Fibroblast of skin of right quadriceps (primary cell): ENCODE measurements at places on chromosomes 7 and 10.

GRCh38 chr7:155398944-155399343 is 59.0 kb upstream of the EN2 start:
- DNase-seq, result no peak

DNA sequence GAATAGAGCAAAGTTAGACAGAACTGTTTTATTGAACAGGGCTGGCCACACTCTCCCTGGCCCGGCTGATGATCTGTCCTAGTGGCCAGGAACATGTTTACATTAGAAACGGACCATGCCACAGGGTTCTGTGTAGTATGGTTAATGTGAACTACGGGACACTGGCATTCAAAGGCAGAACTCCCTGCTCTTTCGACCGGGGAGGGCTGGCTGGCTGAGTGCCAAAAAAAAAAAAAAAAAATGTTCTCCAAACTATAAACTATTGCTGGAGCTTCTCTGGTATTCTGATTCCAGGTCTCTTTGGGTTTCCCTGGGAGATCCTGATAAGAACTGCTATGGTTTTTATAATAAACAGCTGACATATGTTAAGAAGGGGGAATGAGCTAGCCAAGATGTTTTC is 1262.6 kb upstream of the SORCS1 start:
- no peak for DNase-seq

DNA sequence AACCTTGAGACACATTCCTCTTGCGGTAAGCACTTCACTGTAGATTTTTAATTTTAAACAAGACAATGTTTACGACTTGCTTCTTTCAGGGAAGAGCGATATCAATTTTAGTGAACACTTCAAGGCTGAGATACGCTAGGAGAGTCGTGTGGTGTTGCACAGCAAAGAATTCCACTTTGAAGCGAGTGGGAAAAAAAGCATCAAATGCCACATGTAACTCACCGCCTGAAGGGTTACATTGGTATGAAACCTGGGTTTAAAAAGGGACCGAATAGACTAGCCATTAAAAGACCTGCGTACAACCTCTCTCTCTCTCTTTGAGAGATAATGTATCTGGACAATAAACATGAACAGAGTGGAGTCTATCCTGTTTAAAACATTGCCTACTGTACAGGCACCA is 68.8 kb upstream of the ATRNL1 start:
- DNase-seq, result no peak

DNA sequence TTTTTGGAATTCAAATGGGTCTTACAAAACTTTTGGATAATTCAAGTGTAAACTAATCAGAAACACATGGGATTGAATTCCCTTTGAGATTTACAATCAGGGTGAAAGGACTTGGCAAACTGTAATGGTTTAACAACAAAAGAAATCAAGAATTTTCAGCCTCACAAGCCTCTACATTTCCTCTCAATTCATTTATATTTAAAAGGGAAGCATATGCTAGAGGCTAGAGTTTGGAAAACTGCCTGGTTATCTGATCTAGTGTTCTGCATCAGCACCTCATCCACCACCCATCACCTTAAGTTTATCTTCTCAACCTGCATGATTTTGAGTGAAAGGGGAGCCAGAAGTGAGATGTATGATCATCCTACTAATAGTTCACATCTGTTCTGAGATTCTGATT is 120.7 kb downstream of the TES start:
- DNase-seq, result peak; percentile 90

DNA sequence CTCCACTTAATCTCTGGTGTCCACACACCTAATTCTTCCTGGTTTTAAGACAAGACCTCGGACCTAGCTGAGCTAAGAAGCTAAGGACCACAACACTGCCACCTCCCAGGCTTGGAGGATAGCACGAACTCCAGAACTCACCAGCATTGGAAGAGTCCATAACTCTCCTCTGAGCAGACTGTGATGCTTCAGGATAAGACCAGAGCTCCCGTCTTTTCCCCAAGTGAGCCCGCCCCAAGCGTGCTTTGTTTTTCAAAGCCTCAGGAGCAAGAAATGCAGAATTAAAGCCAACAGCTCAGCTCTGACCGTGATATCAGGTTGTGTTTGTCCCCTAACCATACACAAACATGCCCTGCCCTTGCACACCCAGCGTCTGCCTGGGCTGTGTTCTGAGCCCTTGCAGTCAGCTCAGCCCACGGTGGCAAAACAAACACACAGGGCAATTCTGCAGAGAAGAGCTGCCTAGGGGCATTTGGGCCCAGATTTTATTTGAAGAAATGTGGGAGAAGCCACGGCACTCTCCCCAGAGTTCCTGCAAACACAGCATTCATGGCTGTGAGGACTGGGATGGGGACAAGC is 145.4 kb downstream of the WDR11 start:
- DNase-seq, result no peak

DNA sequence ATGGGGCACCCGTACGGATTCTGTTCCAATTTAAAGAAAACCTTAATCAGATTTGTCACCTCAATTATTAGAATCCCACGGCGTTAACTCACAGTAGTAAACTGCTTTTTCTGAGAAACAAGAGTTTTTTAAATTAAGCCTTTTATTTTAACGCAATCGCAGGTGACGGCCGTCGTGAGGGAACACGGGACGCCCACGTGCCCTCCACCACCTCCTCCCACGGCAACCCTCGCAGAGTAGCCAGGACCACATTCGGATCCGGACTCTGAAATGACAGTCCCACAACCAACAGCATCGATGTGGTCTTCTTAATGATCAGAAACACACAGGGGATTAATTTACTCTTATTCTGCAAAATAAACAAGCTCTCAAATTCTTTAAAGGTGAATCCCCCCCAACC is 22.0 kb upstream of the GPR146 start:
- DNase-seq, result no peak

GRCh38 chr7:43516581-43517342 is 66.1 kb upstream of the STK17A start:
- DNase-seq, result peak; percentile 65

DNA sequence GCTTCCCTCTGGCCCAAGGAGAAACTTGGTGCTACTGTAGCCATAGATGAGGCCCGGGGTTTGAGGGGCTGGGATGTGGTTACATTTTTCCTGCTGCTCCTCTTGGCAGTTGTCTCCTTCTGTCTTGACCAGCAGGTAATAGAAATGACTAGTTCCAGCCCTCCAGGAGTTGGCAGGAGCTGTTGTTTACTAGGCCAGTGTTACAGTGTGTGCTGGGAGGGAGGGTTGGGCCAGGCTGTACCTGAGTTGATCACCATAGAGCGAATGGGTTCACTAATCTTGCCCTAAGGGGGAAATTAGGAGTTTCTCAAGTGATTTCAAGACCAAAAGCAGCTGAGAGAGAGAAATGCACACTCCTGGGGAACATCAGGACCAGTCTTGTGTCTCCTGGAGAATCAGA is 34.9 kb downstream of the PAX2 start:
- DNase-seq, result no peak

DNA sequence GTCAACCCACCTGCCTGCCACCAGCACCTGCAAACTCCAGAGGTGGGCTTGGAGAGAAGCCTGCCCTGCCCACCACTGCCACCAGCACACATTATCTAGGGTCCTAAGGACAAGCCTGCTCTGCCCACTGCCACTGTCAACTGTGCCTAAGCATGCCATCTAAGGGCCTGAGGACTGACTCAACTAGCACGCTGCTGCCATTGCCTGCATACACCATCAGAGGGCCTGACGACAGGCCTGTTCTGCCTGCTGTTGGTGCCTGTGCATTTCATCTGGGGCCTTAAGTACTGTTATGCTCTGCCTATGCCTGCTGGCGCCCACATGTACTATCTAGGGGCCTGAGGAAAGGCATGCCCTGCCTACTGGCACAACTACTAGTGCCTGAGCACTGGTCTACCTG is 27.0 kb upstream of the LRRD1 start:
- DNase-seq, result no peak
